ENCODE measurements at places on chromosomes 5 and 9. TPM values are rescaled to one million over a fixed set of nuclear protein-coding genes. Genes with fewer than 3 reads are reported as not detected.

Gene PCDHGA1
- total RNA-seq: 0.51 TPM

Gene EGFLAM
- total RNA-seq: 1.1 TPM

Gene CBY3
- total RNA-seq: not detected

Gene SUSD3
- total RNA-seq: not detected

Gene TMEM245
- total RNA-seq: 39.0 TPM

Gene TEK
- 0.68 TPM for total RNA-seq

Gene OR13F1
- total RNA-seq: not detected

Gene SMIM33
- not detected for total RNA-seq

Gene SYNPO
- 4.3 TPM for total RNA-seq

Gene NUTM2F
- not detected for total RNA-seq

Gene SCGB3A2
- not detected for total RNA-seq

Gene SH2D3C
- 0.23 TPM for total RNA-seq

Gene LNPEP
- 38.4 TPM for total RNA-seq

Gene OTULINL
- 1.2 TPM for total RNA-seq

Gene SPATA31D4
- not detected for total RNA-seq

Gene GPR150
- total RNA-seq: not detected

Gene SEMA4D
- 4.8 TPM for total RNA-seq

Gene EGR1
- total RNA-seq: 9.3 TPM

Gene IL5
- total RNA-seq: not detected

Gene SPAAR
- total RNA-seq: 0.27 TPM

Gene ARSI
- not detected for total RNA-seq

Gene C9orf50
- not detected for total RNA-seq

Gene GNA14
- 0.06 TPM for total RNA-seq

Gene LHX2
- total RNA-seq: 8.5 TPM

Gene NR5A1
- total RNA-seq: not detected

Gene SPATA6L
- not detected for total RNA-seq

Gene TNC
- 45.0 TPM for total RNA-seq

Gene ZBTB6
- 4.2 TPM for total RNA-seq

Gene MSX2
- total RNA-seq: 71.1 TPM

Gene PLEKHG4B
- 7.3 TPM for total RNA-seq

Gene RASA1
- total RNA-seq: 20.7 TPM

Gene IFNK
- not detected for total RNA-seq

Gene PHF24
- total RNA-seq: not detected

Gene ACTBL2
- total RNA-seq: 6.7 TPM

Gene CLIC3
- total RNA-seq: 0.64 TPM

Gene RASEF
- total RNA-seq: 0.08 TPM

Gene VCAN
- 14.4 TPM for total RNA-seq

Gene GPBP1
- total RNA-seq: 31.6 TPM

Gene SERINC5
- total RNA-seq: 10.1 TPM

Gene INSL6
- total RNA-seq: not detected

Gene SLC46A2
- not detected for total RNA-seq

Gene INSL4
- not detected for total RNA-seq

Gene CORO2A
- total RNA-seq: 2.1 TPM

Gene EPB41L4B
- total RNA-seq: 1.4 TPM

Gene ZBED3
- total RNA-seq: 0.90 TPM

Measured in H4 (cell line).